ENCODE measurements at places on chromosomes 2 and 18.
A peak's percentile ranks its signal among the peaks of the same experiment; 100 is the strongest.

DNA sequence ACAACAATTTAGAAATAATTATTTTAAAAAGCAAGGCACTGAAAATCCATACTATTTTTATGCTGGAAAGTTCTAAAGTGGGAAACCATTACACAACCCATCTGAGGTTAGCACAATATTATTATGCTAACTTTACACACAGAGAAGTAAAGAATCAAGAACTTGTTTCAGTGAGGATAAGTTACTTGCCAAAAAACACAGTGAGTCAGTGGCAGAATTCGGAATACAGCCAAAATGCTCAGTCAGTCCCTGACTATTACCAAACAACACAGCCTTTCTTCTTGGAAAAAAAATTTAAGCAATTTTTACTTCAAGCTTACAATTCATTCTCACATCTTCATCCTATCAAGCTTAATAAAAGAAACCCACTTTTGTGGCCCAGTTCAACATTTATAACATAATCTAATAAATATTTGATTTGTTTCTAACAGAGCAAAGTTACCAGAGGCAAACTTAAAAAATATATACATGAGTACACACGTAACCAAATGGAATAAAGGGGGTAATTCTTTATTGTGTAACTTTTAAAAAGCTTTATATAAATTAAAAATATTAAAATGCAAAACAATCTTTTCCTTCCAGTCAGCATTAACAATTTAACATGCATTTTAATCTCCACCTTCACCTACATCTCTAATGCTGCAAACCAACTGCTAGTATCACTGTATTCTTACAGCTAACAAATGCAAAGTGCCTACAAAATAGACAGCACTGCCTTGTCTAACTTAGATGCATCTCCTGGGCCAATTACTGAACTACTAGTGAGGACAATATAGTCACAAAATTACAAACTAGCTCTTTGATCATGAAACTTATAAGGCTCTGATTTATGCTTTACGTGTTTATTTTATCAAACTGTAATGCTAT lies 55.2 kb downstream of the CCDC88A start:
- no peak for DNase-seq

DNA sequence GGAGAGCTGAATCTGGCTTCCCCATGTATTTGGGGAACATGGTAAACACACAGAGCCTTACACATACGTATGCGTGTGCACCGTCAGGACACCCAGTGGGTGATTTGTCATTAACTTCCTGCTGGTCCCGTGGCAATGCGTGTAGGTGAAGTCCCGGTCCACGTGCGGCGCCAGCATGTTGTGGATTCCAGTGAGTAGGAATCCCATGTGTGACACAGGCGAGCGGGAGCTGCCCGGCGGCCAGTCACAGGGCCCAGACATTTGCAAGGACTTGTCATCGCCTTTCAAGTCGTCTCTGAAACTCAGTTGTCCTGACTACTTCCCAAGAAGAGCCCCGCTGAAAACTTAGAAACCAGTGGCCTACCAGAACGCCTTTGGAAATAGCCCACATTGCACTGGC lies 102.0 kb downstream of the RNF144A start:
- no peak for DNase-seq

DNA sequence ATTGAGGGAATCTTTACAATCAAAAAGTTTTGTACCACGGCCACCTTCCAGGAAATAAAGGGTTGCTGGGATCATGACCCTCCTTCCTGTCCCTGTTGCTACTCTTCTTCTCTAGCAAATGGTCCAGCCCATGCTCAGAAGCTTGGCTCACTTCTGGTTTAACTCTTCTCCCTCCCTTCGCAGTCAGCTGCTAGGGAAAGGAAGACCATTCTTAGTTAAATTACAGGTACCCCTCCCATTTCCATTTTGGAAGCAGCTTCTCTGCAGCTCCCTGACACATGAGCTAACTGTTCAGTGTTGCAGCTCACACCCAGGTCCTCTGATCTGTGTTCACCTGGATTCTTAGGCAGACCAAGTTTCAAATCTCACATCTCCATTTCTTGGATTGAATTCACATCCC lies 100.3 kb downstream of the DOCK10 start:
- no peak for DNase-seq

DNA sequence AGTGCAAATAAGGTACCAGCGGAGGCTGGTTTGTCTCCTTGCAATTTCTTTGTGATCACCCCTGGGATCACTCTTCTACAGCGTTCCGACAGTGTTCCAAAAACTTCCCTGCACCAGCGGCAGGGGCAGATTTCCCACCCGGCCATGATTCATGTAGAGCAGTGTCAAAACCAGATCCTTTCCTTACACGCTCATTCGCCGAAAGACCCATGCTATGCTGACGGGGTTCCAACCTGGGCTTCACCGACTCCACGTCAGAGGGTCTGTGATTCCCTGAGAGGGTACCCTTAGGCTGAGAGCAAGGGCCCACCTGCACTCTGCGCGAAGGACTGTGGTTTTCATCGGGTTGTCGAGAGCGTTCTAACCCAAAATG lies 423 bp upstream of the TTC27 start:
- peak; percentile 42 for DNase-seq

DNA sequence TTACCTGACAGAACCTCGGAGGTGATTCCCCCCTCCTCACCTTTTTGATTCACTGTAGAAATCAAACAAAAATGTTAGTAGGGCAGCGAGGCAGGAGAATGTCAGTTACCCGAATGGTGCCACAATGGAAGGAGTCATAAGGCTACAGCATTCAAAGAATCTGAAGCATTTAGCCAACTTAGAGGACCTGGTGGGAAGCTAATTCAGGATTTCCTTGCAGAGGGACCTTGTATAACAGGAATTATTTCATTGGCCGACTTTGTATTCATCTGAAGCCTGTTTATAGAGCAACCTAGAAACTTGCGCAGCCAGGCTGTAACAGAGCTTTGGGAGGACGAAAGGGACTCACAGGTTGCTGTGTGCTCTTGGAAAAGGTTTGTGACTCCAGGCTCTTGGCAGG lies 129.1 kb upstream of the MMADHC start:
- no peak for DNase-seq

GRCh38 chr2:66794551-66794950 lies 359.6 kb downstream of the MEIS1 start:
- DNase-seq = no peak

- no peak for DNase-seq
These were observed 371.7 kb upstream of the MEX3C start for GRCh38 chr18:51569153-51569552.

DNA sequence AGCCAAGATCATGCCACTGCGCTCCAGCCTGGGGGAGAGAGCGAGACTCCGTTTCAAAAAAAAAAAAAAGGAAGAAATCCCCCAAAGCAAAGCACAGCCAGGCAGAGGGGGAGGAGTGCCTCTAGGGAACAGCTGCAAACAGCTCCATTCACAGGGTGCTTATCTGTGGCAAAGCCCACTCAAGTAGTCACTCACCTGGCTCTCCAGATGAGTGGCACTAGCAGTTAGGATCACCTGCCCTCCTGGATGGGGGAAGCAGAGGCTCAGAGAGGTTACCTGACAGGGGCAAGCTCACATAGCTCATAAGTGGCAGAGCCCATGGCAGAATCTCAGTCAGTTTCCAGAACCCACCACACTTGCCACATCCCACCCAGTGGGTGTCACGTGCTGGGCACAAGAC lies 30.3 kb downstream of the TFCP2L1 start:
- DNase-seq = no peak

DNA sequence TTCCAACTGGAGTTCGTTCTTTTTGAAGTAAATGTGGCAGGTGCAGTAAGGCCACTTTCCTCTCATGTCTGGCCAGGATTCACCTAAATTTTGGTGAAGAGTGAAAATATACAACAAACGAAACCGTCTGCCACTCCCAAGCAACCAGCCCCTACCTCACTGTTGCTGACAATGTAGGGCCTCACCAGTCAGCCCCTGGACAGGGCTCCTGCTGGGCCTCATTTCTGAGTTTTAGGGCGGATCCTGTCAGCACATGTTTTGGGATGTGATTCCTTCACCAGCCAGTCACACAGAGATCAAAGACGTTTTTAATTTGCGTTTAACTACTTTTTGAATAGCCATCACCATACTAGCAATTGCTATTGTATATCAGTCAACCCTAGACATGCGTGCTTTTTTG lies 185.0 kb downstream of the WDR7 start:
- DNase-seq = no peak

- no peak for DNase-seq
These were observed 22.5 kb downstream of the UBR3 start for GRCh38 chr2:169849710-169850109.

DNA sequence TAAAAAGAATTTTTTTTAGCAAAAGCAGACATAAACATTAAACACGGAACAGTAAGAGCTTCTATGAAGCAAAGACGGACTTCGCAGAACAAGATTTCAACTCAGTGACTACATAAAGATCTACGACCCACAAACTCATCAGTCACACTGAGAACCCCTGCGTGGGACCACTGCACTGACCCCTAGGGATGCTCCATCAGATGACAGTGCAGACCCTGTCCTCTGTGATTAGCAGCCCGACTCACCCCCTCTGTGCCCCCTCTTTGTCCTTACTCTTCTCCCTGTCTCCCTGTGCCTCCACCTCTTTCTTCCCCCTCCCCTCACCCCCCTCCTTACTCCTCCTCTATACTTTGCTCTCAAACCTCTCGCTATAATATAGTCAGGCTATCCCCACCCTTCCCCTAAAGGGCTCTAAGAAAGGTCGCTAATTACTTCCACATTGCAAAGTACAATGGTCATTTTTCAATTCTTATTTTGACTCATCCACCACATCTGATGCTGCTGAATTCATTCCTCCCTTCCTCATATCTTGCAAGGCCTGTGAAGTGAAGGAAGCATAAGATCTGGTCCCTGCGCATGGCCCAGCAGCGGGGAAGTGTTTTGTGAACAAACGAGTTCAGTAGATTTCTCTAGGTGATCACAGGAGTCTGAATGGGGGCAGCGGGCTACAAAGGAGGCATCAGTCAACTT lies 89.3 kb downstream of the CABYR start:
- DNase-seq = no peak

DNA sequence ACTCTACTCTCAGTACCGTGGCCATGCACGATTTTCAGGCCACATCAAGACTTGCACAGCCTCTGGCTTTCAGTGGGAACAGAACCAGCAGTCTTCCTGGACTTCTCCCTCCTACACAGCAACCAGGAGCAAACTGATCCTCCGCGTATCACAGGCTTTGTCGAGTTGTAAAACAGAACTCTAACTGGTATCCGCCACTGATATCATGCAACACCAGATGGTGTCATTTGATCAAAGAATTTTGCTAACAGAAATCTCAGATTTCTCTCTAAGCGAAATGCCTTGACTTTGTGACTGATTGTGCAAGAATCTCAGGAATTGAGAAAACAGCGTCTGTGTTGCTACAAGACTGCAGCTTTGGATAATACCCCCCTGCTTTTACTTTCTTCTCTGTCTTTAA lies 85.7 kb downstream of the COPS8 start:
- no peak for DNase-seq

- no peak for DNase-seq
These were observed 72.5 kb upstream of the CYP26B1 start for GRCh38 chr2:72220170-72220569.

GRCh38 chr2:219961947-219962498 lies 334.6 kb downstream of the SLC4A3 start:
- DNase-seq = no peak

GRCh38 chr2:164134336-164134735 lies 398.5 kb upstream of the FIGN start:
- DNase-seq = no peak

- no peak for DNase-seq
These were observed 296.8 kb upstream of the ZNF521 start for GRCh38 chr18:25648716-25649260.

DNA sequence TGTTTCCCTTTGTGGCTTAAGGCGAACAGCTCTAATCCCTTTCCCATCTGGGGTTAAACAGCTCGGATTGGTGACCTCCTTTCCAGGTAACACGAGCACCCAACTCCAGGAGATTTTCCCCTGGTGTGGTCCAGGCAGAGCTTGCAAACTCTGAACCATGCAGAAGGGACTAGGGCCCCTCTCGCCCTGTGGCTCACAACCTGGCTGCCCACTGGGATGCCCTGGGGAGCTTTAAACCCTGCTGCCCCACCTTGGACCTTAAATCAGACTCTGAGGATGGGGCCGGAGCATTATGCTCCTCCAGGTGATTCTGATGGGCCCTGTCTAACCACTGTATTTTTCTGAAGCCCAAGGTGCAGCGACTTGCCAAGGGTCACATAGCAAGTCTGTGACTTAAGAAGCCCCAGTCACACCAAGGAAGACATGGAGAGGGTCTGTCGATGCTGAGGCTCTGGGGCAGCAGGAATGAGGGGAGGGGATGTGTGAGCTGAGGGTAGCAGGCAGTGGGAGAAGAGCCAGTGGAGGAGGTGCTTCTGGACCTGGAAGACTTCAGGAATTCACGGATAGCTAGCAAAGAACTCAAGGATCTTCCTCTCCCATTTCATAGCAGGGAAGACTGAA lies 5.9 kb downstream of the ARID5A start:
- no peak for DNase-seq

GRCh38 chr2:43051338-43051737 lies 175.1 kb downstream of the ZFP36L2 start:
- DNase-seq = no peak

- DNase-seq = peak; percentile 45
These were observed 110.8 kb downstream of the FMNL2 start for GRCh38 chr2:152445791-152446201.

GRCh38 chr18:21444465-21445212 lies 155.9 kb downstream of the ESCO1 start:
- peak; percentile 22 for DNase-seq

GRCh38 chr2:19775838-19776237 lies 125.9 kb downstream of the TTC32 start:
- no peak for DNase-seq

GRCh38 chr2:138355244-138355643 lies 146.3 kb upstream of the SPOPL start:
- no peak for DNase-seq

DNA sequence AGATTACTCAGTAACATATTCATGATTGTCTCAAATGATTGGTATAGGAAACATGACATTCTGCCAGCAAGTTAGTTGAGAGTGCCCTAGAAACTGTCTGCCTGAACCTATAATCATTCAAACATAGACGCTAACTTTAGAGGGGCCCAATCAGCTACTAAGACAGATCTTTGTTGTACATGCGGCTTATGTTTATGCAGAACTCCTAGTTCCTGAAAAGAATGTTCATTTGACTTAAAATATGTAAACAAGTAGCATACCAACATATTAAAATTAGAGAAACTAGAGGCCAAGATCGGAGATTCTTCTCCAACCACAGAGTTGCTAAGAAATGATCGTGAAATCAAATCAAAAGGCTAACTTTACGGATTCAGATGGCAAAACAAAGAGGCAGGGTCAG lies 4.2 kb upstream of the METAP1D start:
- no peak for DNase-seq
